ENCODE measurements at places on chromosomes 11 and 22.

GRCh38 chr11:58888579-58888978 is 44.1 kb upstream of the GLYATL2 start:
- no peak for DNase-seq

GRCh38 chr22:41245917-41246499 is 5.3 kb upstream of the CHADL start:
- DNase-seq: no peak

GRCh38 chr22:50583294-50583861 is 729 bp upstream of the CHKB start:
- DNase-seq: no peak

- peak; percentile 46 for DNase-seq
Observed at GRCh38 chr11:96207459-96208449, 135.2 kb downstream of the MAML2 start.

DNA sequence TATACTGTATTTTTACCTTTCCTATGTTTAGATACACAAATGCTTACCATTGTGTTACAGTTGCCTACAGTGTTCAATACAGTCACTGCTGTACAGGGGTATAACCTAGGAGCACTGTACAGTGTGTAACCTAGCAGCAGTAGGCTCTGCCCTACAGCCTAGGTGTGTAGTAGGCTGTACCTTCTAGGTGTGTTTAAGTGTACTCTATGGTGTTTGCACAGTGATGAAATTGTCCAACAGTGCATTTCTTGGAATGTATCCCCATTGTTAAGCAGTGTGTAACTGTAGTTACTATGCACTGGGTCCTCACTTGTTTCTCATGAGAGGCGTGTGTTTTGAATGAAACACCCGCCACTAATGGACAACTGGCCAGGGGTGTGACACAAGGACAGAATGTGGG is 269.0 kb downstream of the OPCML start:
- DNase-seq: no peak

DNA sequence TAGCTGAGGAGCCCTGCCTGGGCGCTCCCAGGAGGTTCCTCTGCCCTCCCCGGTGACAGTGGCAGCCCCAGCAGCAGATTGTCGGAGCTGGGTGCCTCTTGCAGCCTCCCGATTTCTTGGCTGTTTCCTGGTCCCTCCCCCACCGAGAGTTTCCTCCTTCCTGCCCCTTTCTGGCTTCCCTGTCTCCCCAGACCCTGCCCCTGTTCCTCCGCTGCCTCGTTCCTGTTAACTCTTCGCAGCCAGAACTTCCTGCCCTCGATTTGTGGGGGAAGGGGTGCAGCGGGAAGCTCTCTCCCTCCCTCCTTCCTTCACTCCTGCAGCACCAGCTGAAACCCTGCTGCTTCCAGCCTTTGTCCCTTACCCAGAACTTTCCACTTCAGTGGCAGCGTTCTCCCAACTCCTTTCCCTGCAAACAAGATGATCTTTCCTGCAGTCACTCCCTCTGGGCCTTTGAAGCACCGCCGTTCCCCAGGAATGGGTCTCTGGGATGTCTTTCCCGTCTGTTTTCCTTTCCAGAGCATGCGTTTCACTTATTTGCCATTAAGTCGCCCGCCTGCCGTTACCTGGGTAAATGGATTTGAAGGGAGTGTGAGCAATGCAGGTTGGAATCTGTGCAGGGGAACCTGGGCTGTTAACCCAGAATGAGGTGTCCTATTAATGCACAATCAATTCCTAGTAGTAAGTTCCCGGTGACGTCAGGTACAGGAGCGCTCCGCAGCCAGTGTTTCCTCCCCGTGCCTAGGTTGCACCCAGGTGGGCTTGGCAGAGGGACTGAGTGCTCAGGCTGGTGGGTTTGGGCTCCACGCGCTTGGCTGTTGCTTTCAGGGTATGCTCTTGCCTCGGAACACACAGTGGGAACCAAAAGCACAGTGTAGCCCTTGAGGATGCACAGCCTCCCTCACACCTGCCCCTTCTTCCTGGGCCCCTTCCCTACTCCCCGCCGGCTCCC is 4.3 kb downstream of the GRK2 start:
- no peak for DNase-seq

DNA sequence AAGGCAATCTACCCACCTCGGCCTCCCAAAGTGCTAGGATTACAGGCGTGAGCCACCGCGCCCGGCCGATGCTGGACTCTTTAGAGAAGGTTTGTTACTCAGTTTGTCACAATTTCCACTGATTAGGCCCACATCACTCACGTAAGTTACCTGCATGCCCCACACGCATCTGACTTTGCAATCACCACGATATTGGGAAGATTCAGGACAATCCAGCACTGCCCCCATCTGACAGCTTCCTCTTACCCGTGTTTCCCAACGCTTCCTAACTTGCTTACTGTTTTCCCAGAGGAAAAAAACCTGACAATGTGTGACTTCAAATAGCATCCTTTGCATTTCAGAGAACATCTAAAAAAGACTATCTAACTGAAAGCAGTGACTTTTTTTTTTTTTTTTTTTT is 21.8 kb upstream of the EIF3M start:
- no peak for DNase-seq

GRCh38 chr11:126140926-126141280 is 70.5 kb downstream of the RPUSD4 start:
- no peak for DNase-seq

DNA sequence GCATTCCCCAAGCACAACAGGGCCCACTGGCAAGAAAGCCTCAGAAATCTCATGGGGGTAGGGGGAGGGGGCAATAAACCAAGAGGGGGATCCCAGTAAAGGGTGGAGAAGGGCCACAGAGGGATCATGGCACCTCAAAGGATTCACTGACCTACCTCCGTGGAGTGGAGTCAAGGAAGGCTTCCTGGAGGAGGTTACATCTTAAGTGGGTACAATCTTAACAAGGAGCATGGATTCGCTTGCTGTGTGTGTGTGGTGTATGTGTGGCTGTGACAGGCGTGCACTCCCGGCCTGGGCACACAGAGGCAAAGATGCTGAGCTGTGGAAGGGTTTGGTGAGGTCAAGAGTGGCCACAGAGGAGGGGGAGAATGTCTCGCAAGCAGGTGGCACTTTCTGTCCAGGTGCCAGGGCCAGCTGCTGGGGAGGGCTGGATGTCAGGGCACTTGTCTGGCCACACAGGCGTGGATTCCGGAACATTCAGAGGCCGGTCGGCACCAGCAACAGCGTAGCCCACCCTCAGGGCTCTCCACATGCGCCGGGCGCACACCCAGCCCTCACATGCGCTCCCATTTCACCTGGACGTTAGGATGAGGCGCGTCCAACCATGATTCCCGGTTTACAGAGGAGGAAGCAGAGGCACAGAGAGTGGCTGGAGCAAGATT is 43.3 kb downstream of the WNT7B start:
- no peak for DNase-seq

- no peak for DNase-seq
Observed at GRCh38 chr11:120925944-120926343, 98.0 kb upstream of the TBCEL start.

DNA sequence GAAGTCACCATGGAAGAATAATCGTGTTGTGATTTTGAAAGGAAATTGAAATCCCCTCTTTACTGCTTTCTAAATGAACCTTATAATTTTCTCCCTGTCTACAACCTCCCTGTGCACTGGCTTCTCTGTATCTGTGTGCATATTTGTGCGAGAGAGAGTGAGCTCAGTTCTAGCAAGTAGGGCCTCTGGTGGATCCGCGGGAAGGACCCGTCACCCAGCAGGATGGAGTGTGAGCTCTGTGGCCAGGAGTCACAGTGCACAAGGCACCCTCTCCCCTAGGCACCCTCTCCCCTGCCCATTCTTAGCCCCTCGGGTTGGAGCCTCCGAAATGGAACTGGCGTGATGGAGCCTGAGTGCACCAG is 109.0 kb downstream of the TRIM29 start:
- no peak for DNase-seq

GRCh38 chr11:58941838-58942237 is 2.5 kb downstream of the GLYATL1 start:
- DNase-seq: no peak

- no peak for DNase-seq
Observed at GRCh38 chr22:40007853-40008710, 13.3 kb downstream of the FAM83F start.

- no peak for DNase-seq
Observed at GRCh38 chr22:41848468-41848867, 15.6 kb downstream of the SREBF2 start.

- DNase-seq: no peak
Observed at GRCh38 chr11:57982776-57983175, 40.9 kb upstream of the OR9Q1 start.

- peak; percentile 3 for DNase-seq
Observed at GRCh38 chr11:112734207-112734606, 227.0 kb upstream of the NCAM1 start.

- no peak for DNase-seq
Observed at GRCh38 chr11:65778431-65778900, 2.3 kb downstream of the AP5B1 start.

DNA sequence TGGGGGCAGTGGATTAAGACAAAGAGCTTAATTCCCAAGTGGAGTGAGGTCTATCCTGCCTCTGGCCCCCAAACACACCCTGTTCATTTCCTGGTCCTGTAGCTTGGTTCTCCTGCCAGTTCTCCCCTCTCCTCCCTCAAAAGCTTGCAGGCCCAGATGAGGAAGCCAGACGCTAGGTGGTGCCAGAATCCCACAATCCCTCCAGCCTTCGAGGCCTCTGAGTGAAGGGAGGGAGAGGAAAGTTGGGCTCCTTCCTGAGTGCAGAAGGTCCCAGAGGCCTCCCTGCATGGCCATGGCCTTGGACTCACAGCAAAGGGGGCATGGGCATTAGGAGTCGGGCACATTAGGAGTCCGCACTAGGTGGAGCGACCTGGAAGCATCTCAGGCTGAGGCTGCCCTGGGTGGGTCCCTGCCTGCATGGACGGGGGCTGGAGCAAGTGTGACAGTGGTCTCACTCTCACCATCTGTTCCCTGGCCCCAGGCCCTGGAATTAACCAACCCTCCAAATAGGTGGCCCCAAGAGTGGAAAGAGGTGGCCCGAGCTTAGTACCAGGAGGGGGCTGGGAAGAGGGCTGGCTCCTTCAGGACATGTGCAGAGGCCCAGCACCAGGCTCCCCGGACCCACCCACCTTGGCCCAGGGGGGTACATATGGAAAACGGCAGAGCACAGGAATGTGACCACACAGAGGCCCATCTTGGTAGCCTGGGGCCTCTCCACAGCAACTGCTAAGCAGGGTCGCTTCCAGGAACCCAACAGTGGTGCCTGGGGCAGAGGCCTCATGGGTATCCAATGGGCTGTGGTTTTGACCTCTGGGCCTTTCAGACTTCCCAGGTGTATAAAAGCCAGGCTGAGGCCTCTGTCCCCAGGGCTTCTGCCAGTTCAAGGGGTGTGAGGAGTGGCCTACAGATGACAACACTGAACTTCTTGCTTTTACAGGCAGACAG is 5.2 kb downstream of the FXYD2 start:
- DNase-seq: peak; percentile 33

DNA sequence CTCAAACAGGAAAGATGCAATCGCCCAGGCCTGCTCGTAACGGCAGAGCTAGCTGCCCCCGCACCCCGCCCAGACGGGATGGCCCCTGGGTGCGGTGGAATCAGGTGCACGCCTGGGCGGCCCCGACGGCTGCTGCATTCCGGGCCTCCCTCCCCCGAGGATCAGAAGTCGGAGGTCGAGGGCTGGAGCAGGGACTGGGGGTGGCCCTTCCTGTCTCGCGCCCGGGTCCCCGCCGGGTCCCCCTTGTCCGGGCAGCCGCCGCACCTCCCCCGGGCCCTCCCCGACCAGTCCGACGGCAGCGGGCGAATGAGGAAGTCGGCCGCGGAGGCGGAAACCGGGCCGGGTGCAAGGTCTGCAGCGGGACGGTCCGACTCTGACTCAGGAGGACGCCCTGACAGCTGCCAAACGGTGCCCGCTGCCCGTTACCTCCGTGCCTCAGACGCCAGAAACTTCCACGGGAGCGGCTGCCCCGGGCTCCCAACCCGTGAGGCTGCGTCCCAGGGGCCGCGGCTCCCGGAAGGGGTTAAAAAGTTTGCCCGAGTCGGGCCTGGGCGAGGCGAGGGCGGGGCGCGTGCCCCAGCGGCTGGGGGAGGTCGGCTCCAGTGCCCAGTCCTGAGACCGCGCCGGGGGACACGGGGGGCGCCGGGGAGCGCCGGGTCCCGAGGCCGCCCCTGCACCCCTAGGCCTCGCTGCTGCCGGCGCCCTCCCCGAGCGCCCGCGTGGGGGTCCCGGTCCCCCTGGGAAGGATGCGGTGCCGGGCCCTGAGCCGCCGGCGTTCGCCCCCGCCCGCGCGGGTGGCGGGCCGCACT is 663 bp downstream of the MYH9 start:
- peak; percentile 83 for DNase-seq

GRCh38 chr11:120523196-120523595 is 11.6 kb downstream of the GRIK4 start:
- DNase-seq: no peak

GRCh38 chr22:40855979-40856512 is 393 bp downstream of the ST13 start:
- peak; percentile 47 for DNase-seq

- no peak for DNase-seq
Observed at GRCh38 chr11:103903621-103904323, 132.7 kb upstream of the DDI1 start.

GRCh38 chr11:93132836-93133235 is 65.0 kb downstream of the SLC36A4 start:
- DNase-seq: no peak

- peak; percentile 78 for DNase-seq
Observed at GRCh38 chr22:30922151-30922611, 46.4 kb downstream of the MORC2 start.

DNA sequence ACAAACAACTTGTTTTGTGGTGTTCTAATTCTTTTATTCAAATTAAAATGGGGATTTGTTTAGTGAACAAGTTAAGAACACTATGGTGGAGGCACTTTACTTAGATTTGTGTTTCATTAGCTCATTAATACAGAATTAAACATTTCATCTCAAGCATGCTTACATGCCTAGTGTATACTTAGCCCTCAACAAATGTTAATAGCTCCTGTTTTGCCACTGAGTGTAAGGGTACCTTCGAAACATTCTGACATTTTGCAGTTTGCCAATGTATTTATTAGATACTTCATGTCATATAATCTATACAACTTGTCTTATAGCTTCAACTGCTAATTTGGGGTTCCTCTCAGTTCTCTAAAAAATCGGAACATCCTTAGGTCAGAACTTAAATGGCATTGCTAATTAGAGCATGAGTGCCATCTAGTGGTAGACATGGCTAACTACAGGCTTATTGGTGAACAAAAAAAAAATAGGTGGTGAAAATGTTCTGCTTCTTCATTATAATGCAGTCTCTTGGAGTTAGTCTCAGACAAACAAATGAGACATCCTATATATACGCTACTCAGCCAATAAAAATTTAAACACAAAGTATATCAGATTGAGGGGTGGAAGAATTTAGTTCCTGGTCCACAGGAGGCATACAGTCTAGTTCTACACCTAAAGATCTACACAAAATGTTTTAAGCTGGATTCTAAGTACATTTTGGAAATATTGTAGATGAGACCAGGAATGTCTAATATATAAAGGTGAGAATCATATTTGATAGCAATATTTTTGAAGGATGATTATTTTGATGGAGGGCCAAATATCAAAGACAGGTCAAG is 4.9 kb upstream of the CNTN5 start:
- DNase-seq: peak; percentile 1

- DNase-seq: no peak
Observed at GRCh38 chr22:21443735-21444421, 23.3 kb upstream of the TMEM191C start.

GRCh38 chr11:113446938-113447337 is 28.3 kb downstream of the DRD2 start:
- DNase-seq: no peak

All from activated CD8-positive, alpha-beta T cell treated with anti-CD3 and anti-CD28 coated beads for 36 hours (primary cell).